Frontal cortex (tissue), 4 donors: ENCODE measurements at places on chromosomes 3 and 15.

- DNase-seq: no peak
Observed at GRCh38 chr3:133280586-133280985, 119.3 kb upstream of the BFSP2 start.

- no peak for DNase-seq
Observed at GRCh38 chr3:139248593-139249255, 95.1 kb upstream of the MRPS22 start.

DNA sequence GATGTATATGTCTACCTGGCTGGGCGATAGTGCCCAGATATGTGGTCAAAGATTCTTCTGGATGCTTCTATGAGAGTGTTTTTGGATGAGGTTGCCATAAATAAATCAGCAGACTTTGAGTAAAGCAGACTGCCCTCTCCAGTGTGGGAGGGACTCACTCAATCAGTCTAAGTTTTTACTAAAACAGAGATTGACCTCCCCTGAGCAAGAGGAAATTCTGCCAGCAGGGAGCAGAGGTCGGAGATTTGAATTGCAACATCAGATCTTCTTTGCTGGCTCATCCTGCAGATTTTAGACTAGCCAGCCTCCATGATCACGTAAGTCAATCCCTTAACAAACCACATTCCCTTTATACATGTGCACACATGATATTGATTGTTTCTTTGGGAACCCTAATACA is 300.9 kb downstream of the MCTP2 start:
- no peak for DNase-seq

- no peak for DNase-seq
Observed at GRCh38 chr3:12175137-12175593, 16.5 kb upstream of the TIMP4 start.

DNA sequence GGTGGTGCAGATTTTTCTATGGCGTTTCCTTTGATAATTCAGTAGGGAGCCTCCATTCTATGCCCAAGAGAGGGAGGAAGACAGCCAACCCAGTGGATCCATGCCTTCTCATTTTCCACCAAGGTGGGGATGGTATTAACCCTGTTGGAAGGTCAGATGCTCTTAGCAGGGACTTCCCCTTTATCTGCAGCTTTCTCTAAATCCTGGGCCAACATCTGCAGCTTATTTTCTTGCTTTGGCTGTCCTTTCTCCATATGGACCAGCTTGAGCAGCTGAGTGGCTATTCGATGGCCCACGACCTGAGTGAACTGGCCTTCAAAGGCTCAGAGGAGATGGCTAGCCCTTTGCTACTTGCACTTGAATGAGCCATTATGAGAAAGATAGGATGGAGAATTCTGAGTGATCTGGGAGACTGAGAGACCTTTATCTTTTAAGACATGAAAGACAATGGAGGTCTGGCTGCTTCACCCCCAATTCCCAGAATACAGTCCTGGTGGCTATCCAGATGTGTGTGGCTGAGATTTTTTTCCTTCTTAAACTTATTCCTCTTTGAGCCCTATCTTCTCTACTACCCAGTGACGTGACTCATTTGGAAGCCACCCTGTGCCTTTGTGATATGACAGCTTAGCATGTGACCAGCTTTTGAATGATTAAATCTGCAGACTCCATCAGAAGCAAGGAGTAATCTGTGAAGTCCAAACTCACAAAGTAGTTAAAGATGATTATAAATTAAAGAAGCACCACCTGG is 39.6 kb upstream of the TRAK1 start:
- no peak for DNase-seq

DNA sequence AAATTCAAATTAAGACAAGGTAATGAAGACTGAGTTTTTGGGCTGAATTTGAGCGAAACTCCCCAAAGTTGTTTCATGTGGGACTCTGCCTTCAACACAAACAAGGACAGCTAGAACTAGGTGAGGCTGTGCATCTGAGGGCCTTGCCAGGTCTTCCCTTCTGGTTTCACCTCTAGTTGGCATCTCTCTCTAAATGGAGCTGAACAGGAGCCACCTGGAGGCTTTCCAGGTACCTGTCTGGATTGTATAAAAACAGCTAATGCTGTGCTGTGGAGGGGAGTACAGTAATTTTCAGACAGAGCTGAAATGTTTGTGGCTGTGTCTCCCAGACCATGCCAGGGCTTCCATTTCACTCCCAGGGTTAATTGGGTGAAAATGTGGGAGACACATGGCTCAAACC is 27.1 kb downstream of the TRIM71 start:
- no peak for DNase-seq
